ENCODE measurements at places on chromosomes 1 and 21.
A peak's percentile ranks its signal among the peaks of the same experiment; 100 is the strongest.

GRCh38 chr1:16418823-16419425, 18.3 kb downstream of the SPATA21 start:
- DNase-seq = no peak

- DNase-seq = peak; percentile 38
Measured at GRCh38 chr1:1210726-1211540, 3.0 kb downstream of the TNFRSF4 start.

DNA sequence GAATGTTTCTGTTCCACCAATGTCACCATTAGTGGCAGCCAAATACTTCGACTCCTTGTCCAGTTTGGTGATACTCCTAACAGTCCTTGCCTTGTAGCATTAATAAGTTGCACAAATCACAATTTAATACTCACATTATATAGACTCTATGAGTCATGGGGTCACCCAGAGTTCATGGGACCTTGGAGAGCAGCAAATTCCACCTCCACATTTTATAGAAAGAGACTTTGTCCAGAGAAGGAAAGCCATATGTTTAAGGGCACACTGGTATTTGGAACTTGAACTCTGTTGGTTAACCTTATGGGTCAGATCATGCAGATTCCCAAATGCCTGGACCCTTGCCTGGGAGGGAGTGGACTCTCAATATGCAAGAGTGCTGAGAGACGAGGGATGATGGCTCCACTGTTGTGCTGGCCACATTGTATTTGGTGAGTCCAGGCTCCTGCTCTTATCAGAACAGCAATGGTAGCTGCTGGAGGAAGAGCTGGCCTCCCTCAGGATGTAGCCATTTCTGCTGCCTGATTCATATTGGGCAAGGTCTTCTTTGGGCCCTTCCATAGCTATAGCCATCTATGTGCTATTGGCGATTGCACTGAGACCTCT, 30.6 kb downstream of the DNAJC6 start:
- DNase-seq = no peak

DNA sequence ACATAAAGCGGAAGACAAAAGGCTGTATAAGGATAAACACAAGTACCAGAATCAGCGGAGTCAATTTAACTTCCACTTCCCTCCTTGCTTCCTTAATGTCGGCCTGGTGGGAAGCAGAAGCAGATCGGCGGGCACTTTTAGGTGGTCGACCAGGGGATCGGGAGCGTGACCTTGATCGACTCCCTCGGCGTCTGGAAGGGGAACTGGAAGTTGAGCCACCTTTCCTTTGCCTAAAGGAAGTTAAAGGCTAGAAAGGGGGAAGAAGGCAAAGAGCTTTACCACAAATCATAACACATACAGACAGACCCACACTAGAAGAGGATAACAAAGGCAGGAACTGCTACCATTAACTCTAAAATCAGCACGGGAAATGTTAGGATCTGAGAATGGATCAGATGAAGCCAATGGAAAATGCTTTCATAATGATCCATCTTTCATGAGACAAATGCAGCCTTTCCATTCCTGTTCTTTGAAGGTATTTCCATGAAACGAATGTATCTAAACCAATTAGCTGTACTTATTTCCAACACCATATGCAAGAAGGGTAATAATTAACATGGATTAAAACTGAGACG, 5.7 kb downstream of the LBR start:
- DNase-seq = no peak

DNA sequence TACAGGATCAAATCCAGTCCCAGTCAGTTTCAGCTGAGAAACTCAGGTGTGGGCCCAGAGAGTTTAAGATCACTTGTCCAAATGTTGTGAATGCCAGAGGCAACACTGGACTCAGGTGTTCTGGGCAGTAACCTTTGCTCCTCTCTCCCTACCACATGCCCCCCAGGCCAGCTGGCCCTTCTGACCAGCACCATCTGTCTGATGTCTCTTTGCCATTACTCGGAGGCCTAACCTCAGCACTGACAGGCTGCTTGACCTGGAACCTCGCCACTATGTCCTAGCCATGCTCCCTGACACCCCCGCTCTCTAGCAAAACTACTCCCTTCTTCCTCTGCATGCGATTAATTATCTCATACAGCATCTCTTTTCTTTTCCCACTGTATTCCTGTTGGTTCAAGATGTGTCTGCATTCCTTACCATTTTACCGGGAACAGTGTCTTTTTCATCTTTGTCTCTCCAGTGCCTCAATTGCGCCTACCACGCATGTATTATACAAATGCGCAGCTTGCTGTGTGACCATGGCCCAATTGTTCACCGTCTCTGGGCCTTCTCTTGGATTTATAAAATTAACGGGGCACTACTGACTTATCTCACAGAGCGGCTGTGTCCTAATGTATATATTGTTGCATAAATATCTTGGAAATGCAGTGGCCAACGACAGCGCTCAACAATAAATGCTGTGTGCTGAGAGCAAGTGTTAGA, 159.5 kb upstream of the IRF2BP2 start:
- DNase-seq = no peak

DNA sequence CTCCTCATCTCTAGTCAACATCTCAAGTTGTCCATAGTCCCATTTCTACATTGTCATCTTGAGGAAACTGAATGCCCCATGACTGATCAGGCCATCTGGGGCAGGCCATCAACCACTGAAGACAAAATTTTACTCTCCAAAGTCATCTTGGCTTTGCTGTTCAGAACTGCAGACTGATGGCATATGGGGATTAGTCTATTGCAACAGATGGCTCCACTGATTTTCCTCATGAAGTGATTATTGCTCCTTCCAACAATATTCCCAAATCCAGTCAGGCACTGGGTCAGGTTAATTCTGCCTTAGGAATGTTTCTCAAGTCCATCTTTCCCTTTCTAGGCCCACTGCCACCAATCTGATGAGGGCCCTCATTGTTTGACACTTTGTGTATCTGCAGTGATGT, 101.7 kb downstream of the ESRRG start:
- peak; percentile 51 for DNase-seq

- DNase-seq = no peak
Measured at GRCh38 chr1:162206300-162206699, 136.8 kb downstream of the NOS1AP start.

GRCh38 chr21:16194095-16194787, 464.5 kb downstream of the USP25 start:
- DNase-seq = peak; percentile 46

DNA sequence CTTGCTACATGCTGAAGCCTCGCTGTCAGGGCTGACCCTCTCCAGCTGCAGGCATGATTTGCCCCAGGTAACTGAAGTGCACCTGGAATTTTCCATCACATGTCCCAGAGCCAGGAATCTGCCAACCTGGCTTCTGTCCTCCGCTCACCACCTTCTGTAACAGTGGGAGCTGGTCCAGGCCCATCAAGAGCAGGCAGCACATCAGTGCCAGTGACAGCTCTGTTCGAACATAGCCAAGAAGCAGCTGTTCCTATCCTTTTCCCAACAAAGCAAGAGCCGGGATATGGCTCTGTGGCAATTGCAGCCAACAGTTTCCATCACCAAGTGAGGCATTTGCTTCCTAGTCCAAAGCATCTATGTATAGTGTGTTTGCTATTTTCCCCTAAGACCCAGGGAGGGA, 42.2 kb upstream of the KANK4 start:
- no peak for DNase-seq

DNA sequence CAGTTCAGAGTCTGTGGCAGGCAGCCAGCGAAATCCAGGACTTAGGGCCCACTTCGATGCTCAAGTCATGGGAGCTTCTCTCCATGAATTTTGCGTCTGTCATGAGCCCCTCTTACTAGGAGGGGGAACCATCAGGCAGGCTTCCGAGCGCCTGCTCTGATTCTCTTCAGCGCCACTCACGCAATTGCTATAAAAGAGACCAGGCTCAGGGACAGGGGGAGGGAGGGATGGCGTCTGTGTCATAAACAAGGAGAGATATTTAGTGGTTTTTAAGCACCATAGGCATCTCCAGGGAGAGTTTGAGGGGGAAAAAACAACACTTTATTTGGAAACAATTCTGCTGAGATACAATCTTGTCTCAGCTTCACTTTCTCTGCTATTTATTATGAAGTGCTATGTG, 60.6 kb downstream of the NAV1 start:
- DNase-seq = no peak

- no peak for DNase-seq
Measured at GRCh38 chr1:153341431-153341934, 7.2 kb downstream of the PGLYRP4 start.

GRCh38 chr1:198167436-198167934, 10.7 kb downstream of the NEK7 start:
- DNase-seq = no peak

DNA sequence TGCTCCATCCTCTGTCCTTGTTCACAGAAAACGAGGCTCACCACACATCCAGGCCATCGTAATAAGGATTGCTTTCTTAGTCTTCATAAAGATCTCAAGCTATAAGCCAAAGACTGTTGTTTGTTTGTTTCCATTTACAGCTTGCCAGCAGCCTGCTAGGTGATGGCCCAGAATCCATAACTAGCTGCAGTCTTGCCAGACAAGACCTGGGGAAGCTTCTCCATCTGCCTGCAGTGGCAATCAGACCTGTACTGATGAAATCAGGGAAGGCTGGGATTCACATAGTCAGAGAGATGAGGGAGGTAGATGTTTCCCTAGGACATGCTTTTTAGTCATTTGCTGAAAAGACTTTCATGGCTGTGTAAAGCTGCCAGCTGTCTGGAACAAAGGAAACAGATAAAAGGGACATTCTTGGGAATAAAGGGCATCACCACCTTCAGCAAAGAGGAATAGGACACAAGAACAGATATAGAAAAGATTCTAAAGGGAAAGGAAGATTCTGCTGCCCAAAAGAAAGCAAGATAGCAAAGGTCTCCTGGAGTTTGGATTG, 51.0 kb downstream of the MT1HL1 start:
- no peak for DNase-seq

DNA sequence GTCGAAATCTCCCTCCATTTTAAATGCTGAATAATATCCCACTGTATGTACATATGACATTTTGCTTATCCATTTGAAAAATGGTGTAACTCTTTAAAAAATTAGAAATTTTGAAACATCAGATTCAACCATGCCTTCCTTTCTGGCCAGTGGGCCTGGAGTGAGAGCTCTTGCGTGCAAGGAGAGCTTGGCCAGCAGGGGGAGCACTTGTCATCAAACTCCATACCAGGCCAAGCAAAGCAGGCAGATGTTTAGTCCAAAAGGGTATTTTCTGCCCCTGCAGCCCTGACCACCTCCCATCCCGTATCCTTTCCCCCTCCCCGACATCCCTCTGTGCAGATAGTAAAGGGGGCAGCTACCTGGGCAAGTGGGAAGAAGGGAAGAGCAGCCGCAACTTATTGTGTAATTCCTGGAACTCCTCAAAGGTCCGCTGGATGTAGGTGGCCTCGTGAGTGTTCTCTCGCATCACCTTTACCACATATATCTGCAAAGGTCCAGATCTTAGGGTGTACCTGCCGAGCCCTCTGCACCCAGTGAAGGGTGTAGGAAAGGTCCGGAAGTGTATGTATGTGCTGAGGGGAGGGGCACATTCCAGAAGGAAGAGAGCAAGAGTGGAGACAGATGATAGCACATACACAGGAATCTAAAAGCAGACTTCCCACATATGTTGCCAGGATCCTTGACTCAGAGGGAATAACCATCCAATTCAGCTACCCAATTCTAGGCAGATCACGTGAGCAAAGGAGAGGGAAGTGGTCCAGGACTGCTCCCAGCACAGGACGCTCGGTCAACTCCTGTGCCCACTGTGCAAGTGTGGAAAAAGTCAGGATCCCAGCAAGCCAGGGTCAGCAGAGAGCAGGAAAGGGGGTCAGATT, 19.9 kb upstream of the PPP1R15B start:
- peak; percentile 87 for DNase-seq

DNA sequence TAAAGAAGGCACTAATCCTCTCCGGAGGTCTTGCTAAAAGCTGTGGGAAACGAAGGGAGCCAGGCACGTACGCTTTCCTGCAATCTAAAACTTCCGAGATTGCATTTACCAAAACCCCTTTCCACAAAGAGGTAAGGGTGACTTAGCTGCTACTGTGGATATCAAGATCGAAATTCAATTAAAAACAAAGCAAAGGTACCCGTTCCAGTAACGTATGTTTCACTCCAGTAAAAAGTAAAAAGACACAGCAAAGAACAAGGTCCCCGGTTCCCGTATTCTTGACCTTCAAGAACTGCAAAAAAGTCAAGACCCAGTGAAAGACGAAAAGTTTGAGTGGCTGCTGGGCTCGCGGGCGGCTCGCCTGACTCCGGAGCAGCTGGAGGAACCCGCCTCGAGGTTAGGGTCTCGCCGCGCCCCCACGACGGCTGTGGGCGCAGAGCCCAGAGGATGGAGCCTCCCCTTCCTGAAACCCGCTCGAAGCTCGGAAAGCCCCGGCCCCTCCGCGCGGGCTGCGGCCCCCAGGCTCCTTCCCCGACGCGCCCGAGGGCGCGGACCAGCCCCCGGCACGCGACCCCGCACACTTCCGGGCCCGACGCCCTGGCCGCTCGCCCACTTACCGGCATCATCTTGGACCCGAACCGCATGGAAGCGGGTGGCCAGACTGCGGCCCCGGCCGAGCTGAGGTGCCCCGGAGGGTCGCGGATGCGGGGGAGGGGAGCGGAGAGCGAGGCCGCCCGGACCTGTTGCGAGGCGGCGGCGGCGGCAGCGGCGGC, 524 bp downstream of the TP53BP2 start:
- DNase-seq = peak; percentile 78

DNA sequence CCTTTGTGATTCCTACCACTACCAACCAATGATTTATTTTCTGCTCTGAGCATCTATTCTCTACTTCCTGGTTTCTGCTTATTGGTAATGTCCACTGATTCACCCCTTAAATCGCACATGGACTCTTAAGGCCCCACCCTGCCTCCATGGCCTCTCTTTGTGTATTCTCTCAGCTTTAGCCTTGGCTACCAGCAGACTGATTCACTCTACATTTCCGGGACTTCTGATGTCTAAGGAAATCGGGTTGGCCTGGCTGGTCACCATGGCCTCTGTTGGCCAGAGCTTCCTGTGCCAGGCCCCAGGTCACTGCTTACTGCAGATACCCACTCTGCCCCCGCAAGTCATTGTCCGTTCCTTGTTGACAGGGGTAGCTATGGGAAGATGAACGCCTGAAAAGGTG, 40.9 kb downstream of the PDPN start:
- no peak for DNase-seq

DNA sequence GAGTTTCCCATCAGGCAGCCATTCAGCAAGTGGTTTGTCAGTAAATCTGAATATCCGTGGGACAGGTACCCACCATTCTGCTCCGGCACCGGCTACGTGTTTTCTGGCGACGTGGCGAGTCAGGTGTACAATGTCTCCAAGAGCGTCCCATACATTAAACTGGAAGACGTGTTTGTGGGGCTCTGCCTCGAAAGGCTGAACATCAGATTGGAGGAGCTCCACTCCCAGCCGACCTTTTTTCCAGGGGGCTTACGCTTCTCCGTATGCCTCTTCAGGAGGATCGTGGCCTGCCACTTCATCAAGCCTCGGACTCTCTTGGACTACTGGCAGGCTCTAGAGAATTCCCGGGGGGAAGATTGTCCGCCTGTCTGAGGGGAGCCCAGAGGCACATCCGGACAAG, 48.4 kb downstream of the B3GALT5 start:
- DNase-seq = no peak
